Heart left ventricle (tissue), 16 donors: ENCODE measurements at places on chromosomes 2 and 18. TPM values are rescaled to one million over a fixed set of nuclear protein-coding genes. Genes with fewer than 3 reads are reported as not detected.

Gene TSPYL6
- not detected for total RNA-seq

DNA sequence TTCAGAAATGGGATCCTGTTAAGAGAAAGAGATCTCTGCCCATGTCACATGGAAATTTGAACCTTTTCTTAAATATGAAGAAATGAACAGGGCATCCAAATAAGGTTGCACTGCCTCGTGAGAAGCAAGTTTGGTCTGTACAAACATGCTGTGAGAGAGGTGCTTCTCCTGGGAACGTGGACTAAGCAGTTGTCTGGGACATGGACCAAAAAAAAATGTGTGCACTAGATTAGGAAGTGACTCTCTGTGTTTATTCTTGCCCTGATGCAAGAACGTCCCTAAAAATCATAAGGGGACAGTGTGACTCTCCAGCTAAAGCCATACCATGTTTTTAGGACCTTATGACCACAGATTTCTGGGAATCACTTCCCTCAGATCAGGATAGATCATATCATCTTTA is 23.7 kb upstream of the GCG start:
- no peaks in the 10 kb centered on the region for H3K27me3 ChIP-seq
- H3K27ac ChIP-seq = no peak overlapping the region

DNA sequence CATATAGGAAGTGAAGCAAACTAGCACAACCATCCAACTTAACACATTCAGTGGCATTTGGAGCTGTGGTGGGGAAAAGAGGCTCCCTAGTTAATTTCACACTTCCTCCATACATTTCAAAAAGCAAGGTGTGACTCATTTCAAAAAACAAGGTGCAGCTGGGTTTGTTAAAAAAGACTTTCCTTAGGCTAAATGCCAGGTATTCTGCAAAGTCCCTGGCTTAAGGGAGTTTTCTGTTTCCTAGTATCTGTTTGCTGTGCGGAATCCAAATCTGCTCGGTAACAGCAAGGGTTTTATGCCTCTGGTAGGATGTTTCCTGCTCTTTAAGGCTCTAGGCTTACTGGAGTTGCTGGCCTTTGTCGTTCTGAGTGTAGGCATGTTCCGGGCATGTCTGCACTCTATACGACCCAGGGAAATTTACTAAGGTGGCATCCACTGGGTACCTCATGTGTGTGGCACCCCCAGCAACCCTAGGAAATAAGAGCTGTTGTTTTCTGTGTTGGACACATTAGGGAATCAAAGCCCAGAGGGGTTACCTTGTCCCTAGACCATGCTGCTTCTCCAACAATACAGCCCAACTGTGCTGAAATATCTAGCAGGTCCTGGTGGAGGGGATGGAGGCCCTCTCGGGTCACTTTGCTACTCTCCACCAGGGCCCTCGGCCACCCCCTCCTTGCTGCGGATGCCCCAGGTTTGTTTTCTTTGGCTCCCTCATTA is 634 bp upstream of the MSGN1 start:
- H3K36me3 ChIP-seq = no peaks in the 10 kb centered on the region
- no peak overlapping the region for H3K4me3 ChIP-seq
- peaks cover 1% of the 10 kb centered on the region for H3K4me1 ChIP-seq
- no peaks in the 10 kb centered on the region for H3K27me3 ChIP-seq
- no peak overlapping the region for H3K27ac ChIP-seq
- no peak for DNase-seq

DNA sequence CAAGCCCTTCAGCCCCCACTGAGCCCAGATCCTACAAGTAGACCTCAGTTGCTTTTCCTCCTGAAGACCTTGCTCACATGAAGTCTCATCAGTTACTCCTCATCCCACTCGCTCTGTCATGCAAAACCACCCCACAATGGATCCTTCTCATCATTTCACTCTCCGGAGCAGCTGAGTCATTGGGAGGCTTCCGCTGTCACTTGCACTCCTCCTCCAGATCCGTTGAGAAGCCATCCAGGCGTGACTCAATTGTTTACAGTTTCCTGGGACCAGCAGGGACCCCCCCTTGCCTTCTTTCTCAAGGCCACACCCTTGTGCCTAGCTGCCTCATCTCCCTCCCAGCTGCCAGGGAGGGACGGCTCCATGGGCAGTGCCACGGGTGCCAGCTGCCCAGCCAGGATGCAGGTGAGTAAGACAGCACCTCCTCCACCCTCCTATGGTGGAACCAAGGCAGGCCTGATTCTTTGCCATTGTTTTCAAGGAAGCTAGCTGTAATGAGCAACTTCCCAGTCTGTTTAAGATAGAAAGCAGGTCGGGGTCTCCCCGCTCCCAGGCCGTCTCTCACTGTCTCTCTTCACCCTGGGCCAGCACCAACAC is 16.3 kb downstream of the GPR55 start:
- H3K4me3 ChIP-seq = peak overlapping the region; percentile 25
- no peaks in the 10 kb centered on the region for H3K27me3 ChIP-seq
- DNase-seq = no peak
- H3K4me1 ChIP-seq = peaks cover 4% of the 10 kb centered on the region
- no peaks in the 10 kb centered on the region for H3K36me3 ChIP-seq
- no peak overlapping the region for H3K27ac ChIP-seq

- H3K27ac ChIP-seq = no peak overlapping the region
- no peak overlapping the region for H3K4me3 ChIP-seq
- H3K4me1 ChIP-seq = no peaks in the 10 kb centered on the region
- H3K27me3 ChIP-seq = no peaks in the 10 kb centered on the region
These were observed 202.1 kb upstream of the ACVR2A start for GRCh38 chr2:147642765-147643164.

GRCh38 chr2:56613254-56613653 is 429.5 kb downstream of the CCDC85A start:
- H3K36me3 ChIP-seq = no peaks in the 10 kb centered on the region
- H3K27ac ChIP-seq = no peak overlapping the region
- H3K4me1 ChIP-seq = no peaks in the 10 kb centered on the region
- no peak for DNase-seq
